Kidney capillary endothelial cell (primary cell): ENCODE measurements at places on chromosomes 6 and 20.

DNA sequence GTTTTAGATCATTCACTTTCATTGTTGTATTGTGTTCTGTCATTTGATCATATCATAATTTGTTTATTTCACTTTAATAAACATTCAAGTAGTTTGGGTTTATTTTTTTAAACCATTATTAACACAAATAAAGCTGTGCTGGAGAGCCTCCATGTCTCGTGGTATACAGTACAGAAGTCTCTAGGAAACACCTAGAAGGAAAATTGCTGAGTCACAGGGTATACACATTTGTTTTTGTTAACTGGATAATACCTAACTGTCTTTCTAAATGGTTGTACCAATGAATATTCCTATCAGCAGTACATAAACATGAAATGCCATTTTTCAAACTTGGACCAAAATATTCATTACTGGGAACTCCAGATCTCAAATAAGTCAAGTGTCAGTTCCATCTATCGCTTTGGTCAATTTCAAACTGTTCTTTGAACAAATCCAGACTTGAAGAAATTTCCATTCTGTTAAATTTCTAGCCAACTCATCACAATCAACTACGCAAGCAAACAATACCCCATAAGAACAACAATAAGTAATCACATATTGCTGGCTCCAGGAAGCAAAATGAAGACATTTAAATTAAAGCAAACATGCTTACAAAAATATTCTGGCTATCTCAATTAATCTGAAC is 138.1 kb downstream of the ATXN1 start:
- no peak for DNase-seq

- peak; percentile 36 for DNase-seq
Observed at GRCh38 chr6:73803562-73804241, 107.7 kb downstream of the CD109 start.

DNA sequence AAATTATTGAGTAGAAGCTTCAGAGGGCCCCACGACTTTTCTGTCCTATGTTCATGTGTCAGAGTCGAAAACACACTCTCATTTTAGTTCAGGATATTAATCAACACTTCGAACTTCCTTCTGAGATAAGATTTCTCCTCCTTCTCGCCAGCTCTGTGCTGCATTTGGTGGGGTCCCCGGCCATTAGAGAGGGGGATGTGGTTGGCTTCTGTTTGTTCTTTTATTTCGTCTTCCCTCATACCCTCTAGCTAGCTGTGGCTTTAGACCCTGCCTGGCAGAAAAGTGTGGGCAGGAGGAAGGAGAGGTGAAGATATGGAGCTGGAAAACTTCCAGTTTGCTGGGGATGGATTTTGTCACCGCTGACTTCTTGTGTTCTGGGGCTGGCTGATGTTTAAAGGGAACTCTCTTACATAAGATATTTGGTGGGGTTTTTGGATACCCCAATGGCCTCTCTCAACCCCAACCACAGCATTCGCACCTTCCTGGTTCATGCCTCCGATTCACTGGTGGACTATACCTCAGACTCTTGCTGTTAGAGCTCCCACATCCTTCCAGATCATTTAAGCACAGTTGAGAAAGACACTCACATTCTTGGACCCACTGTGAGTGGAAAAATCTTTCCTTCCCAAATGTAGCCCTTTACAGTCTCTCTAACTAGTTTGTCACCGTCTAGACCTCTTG is 30.7 kb upstream of the TMX4 start:
- no peak for DNase-seq

- peak; percentile 38 for DNase-seq
Observed at GRCh38 chr20:62876902-62877816, 15.5 kb upstream of the TCFL5 start.

GRCh38 chr6:147077251-147077650 is 127.0 kb upstream of the STXBP5 start:
- DNase-seq: no peak

GRCh38 chr6:42777126-42777822 is 4.6 kb upstream of the BICRAL start:
- DNase-seq: no peak

GRCh38 chr6:126118936-126119335 is 132.6 kb downstream of the TRMT11 start:
- no peak for DNase-seq

DNA sequence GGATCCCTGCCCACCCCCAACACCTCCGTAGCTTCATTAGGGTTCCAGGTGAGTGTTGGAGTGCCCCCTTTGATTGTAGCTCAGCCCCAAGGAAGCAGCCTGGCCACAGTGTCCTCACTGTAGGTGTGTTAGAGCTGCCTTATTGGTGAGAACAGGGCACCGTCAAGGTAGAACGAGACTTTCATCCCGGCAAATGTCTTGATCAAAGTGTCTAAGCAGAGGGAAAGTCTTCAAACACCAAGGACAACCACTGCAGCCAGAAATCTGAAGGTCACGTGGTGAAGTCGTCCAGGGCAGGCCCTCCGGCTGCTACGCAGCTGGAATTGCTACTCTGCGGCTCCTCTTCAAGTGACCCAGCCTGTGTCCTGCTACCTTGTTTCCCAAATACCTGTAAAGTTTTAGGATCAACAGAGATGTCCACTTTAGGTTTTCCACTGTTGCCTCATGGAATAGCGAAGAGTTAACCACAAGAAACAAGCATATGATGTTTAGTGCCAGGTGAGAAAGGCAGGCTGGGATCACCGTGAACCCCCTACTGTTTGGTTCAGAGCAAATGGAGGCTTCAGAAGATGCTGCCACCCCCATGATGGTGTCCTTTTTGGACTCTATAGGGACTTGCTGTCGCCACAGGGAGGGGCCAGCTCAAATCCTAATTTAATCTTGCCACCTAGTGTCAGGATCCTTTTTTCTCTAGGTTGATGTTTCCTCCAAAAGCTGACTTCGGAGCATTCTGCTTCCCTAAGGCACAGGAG is 1.7 kb upstream of the DLL1 start:
- no peak for DNase-seq

GRCh38 chr6:10081075-10081474 is 333.8 kb downstream of the TFAP2A start:
- no peak for DNase-seq
